ENCODE measurements at places on chromosomes 12 and 14.

DNA sequence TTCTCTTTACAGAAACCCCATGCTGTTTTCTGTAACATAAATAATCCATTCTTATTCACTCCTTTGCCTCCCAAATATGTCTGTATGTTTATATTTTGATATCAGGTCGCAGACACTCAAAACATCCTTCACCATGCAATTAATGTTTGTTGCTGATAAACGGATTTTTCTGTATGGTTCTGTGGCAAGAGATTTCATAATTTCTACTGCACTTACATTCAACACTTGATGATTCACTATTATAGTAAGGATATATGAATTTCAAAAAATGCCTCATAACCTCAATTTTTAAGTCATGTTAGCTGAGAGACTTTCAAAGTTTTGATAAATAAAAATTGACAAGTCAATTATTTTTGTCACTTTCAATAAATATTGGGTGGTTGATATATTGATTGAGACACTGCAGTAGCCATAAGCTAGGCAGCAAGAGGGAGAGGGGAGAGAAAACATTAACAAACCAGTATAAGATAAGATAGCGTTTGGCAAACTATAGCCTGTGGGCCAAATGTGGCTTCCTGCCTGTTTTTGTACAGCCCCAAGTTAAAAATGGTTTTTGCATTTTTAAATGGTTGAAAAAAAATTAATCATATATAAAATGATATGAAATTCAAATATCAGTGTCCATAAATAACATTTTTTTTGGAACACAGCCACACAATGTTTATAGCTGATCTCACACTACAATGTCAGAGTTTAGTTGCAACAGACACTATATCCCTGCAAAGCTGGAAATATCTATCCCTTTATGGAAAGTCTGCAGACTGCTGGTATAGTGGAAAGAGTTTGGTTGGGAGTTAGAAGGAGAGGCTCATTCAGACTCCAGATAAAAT lies 18.3 kb downstream of the ALDH6A1 start:
- DNase-seq: no peak

GRCh38 chr14:73610687-73611086 lies 1.6 kb upstream of the ACOT6 start:
- no peak for DNase-seq

GRCh38 chr14:83260751-83261150 lies 1727.1 kb upstream of the SEL1L start:
- no peak for DNase-seq

DNA sequence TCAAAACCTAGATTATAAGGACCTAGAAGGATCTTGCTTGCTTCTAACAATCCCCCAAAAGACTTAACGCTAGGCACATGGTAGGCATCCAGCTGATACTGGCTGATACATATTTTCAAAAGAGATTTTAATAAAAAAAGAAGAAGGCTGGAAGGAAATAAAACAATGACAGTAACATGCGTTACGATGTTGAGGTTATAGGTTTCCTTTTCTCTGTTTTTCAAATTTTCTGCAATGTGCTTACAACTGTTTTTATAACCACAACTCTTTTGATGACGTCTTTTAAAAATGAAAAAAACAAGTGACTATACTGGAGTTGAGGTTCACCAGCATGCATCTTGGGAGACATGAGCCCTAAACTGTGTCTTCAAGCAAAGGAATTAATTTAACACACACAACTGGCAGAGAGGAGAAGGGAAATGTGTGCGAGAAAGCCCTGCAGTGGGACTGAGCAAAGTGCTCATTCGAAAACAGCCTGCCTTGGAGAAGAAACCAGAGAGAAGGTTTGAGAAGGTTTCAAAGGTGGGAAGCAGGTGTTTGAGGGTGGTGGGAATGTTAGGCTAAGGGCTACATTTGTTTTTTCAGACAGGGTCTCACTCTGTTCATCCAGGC lies 80.4 kb downstream of the DUSP16 start:
- no peak for DNase-seq

GRCh38 chr12:14949631-14950030 lies 11.3 kb upstream of the ERP27 start:
- no peak for DNase-seq

- no peak for DNase-seq
Observed at GRCh38 chr12:120252071-120252906, 13.2 kb downstream of the PXN start.

DNA sequence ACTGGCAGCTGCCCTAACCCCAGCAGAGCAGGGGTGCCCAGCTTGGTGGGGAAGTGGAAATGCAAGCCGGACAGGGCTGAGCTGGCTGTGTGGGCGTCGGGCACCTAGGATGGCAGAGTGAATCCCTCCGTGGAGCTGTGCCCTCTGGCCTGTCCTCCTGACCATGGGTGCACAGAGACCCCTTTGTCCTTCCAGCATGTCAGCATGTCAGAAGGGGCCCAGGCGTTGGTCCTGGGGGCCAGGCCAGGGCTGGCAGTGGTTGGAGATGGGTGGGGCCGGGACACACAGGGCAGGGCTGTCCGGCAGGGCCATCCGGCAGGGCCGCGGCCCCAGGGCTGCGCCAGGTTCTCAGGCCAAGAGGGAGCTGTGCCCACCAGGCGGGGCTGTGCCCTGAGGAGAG lies 8.8 kb upstream of the TEX22 start:
- peak; percentile 7 for DNase-seq

GRCh38 chr14:88879022-88879421 lies 54.6 kb downstream of the TTC8 start:
- no peak for DNase-seq

DNA sequence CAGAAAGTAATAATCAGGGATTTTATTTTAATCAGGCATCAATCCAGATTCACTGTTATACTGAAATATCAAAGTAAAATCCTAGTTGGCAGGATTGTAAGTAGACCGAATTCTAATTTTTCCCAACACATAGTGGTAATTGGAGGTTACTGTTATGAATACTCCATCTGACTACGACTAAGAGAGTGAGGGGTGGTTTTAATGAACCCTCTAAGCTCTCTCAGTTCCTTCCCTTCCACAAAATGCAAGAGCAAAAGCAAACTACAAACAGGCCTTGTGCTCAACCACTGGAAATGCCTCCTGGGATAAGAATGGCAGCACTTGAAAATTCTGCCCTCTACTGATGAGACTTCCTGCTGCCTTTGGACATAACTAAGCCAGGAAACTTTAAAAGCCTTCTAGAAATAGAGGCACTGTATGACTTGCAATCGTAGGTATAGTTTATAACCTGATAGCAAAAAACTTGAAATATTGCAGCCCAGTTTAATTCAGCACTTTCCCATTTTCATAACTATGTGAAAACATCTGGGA lies 184.8 kb downstream of the SLC16A7 start:
- DNase-seq: no peak

DNA sequence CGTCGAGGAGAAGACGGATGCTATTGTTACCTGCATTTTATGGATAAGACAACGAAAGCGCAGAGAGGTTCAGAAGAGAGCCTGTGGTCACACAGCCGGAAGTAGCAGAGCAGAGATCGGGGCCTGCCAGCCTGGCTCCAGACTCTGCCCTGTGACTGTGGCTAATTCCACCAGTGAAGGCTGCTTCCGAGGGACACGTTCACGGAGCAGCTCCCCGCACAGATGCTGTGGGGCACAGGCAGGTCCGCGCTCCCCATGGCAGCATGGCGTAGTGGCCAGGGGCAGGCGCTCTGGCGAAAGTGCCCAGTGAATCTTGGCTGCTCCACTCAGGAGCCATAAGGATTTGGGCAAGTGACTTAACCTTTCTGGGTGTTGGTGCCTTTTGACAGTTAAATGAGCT lies 9.8 kb downstream of the RIMBP2 start:
- DNase-seq: no peak

- no peak for DNase-seq
Observed at GRCh38 chr14:41297576-41298327, 308.9 kb upstream of the LRFN5 start.

DNA sequence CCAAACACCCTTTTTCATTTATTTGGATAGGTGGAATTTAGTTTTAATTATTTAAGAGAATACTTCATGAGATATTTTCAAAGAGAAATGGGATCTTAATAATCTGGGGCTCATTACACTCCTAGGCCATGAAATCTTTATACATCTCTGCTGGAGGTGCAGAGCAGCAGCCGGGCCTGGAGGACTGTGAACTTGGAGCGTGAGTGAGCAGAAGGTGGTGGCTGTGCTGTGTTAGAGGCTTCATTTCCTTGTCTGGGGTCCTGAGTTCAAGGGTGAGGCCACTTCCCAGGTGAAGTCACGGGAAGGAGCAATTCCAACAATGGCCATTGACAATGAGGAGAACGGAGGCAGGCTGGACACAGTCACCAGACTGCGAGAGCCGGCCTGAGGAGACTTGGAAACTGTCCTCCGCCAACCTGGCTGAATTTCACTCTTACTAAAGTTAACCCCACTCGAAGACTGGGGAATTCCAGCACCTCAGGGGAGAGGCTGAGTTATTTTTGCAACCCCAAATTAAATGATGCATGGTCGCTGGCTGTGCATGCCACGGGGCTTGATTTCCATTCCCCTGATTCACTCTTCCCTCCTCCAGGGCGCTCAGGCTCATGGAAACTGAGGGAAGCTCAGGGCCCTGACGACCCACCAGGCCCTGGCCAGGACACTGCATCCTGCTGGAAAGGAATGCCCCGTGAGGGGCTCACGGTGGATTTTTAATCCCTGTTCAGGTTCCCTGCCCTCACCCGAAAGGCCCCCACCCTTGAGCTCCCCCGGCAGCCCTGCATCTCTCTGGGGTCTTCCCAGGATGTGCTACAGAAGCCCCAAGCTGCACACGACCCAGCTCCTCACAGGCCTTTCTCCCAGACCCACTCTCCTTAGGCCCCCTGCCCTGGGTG lies 22.6 kb upstream of the TRAF3 start:
- peak; percentile 66 for DNase-seq

- no peak for DNase-seq
Observed at GRCh38 chr14:68222726-68223125, 403.1 kb downstream of the RAD51B start.

DNA sequence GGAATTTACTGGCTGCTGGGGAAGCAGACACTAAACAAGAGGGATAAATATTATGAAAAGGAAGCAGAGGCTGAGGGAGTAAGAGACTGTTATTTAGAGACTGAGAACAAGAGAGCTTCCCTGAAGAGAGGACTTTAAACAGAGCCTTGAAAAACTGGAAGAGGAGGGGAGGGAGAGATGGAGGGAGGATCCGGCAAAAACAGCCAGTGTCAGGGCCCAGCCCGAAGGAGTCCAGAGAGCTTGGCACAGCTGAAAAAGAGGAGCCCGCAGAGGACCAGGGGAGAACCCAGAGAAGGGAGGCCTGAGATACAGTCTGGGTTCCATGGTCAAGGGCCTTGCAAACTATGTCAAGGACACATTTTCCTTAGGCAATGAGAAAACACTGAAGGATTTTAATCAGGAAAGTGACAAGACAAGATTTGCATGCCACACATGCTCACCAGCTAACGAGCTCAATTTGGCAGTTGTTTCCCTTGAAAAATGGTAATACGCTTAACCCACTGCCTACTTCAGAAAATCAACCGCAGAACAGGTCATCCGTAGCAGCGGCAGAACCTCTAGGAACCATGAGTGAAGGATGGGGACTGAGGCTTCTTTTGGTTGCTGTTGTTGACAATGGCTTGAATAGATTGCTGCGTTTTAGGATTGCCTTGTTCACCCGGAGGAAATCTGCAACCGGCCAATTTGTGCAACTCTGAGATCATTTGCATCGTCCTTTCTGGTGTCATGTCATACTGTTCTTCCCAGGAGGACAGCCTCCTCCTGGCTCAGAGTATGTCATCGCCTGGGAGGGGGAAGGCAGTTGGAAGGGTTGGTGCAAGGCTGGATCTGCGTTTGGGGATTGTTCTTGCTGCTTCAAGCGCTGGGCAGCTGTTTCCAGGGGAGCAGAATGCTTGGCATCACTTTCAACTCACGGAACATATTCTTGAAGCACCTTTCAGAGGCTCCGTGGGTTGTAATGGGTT lies 108.2 kb downstream of the PRMT8 start:
- DNase-seq: no peak

- no peak for DNase-seq
Observed at GRCh38 chr14:96783043-96783914, 13.9 kb upstream of the VRK1 start.

DNA sequence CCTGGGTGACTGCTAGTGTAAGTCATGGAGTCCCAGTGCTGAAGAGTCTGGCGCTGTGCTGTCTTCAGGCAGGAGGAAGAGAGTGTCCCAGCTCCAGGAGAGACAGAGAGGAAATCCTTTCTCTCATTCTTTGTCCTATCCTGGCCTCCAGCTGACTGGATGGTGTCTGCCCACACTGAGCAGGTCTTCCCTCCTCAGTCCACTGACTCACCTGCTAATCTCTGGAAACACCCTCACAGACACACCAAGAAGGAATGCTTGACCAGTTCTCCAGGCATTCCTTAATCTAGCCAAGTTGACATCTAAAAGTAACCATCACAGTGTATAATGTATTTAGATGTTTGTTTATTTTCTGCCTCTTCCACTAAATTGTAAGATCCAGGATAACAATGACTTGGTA lies 53.9 kb downstream of the EMP1 start:
- no peak for DNase-seq

DNA sequence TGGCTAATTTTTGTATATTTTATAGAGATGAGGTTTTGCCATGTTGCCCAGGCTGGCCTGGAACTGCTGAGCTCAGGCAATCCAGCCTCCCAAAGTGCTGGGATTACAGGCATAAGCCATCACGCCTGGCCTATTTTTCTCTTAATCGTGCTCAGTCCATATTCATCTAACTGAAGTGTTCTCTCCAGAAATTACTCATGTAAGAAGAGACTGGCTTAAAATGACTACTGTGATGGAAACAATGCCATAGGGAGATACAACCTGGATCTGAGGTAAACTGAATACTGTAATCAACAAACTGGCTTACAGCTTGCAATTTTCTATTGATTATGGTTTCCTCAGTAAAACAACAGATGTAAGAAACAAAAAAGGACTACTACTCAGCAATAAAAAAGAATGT lies 21.1 kb downstream of the NUMB start:
- no peak for DNase-seq

GRCh38 chr14:29075761-29076160 lies 309.2 kb downstream of the FOXG1 start:
- no peak for DNase-seq

DNA sequence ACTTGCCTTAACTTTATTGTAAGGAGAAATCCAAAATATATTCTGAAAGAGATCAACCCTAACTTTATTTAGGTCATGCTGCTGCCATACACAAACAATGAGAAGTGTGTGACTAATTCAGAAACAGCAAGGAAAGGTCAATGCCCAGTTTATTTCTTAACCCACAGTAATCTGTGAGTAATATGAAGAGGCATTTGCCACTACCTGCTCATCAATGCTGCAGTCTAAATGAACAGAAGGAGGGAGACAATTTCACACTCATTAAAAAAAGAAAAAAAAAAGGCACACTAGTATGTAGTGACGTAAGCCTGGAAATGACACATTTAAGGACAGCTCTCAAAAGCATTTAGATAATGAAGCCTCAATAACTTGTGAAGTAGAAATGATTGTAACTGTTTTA lies 90.5 kb upstream of the FOXN3 start:
- DNase-seq: peak; percentile 47

GRCh38 chr12:31210104-31210503 lies 115.8 kb downstream of the SINHCAF start:
- no peak for DNase-seq

- no peak for DNase-seq
Observed at GRCh38 chr14:57085801-57086200, 182.9 kb downstream of the EXOC5 start.
